ENCODE measurements at places on chromosomes 2 and 18.

GRCh38 chr18:3648641-3649040 lies 198.7 kb downstream of the TGIF1 start:
- no peak for DNase-seq

GRCh38 chr2:97983698-97984097 lies 12.1 kb downstream of the TMEM131 start:
- DNase-seq = no peak

DNA sequence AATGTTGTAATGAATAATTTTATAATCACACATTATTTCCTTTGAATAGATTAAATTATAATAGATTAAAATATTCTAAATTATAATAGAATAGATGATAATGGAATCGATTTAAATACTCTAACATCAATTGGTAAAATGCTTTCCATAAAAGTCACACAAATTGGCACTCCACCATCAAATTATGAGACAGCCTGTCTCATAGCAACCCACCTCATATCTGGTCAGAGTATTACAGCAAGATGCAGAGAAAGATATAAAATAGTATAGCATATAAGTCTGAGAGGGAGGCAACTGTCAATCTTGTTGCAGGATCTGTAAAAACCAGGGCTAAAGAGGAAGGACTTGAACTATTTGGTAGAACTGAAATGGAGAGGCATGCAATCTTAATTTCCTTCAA lies 98.4 kb upstream of the NCKAP5 start:
- no peak for DNase-seq

- DNase-seq = no peak
Measured at GRCh38 chr2:101361522-101361921, 25.8 kb downstream of the CREG2 start.

DNA sequence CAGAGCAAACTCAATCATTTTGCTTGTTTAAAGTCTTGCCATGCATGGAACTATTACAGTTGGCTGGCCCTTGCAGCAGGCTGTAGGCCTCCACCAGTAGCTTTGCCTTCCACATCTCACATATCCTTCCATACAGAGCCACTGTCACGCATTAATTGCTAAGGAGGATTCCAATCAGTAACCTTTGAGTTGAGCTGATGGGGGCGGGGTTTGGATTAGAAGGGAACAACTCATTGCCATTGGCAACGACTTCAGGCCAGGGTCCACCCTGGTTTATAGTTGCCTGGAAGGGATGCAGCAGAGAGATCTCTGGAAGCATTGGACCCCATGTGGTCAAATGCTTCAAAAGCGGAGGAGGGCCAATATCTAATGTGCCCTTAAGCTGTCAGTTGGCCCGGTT lies 63.3 kb upstream of the TTC39C start:
- no peak for DNase-seq

GRCh38 chr2:26521054-26521912 lies 43.4 kb upstream of the OTOF start:
- DNase-seq = no peak

- no peak for DNase-seq
Measured at GRCh38 chr2:36556842-36557241, 41.1 kb downstream of the FEZ2 start.

- no peak for DNase-seq
Measured at GRCh38 chr2:131394147-131394931, 30.4 kb upstream of the RAB6D start.

DNA sequence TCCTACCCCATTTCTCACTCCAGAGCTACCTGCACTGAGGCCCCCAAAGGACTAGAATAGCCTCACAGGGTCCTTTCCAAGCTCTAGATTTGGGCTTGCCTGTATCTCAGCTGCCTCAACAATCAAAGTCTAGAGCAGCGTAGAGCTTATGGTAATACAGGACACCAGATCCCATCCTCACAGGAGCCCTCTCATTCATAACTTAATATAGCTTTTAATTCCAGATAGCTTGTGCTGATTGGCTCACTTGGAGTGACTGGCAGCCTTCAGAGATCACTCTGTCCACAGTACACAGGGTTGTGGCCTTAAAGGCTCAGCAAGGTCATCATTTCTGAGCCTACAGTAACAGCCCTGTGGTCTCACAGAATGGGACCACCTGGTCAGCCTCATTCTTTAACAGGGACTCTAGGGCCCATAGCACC lies 51.4 kb downstream of the ZFP36L2 start:
- DNase-seq = no peak

DNA sequence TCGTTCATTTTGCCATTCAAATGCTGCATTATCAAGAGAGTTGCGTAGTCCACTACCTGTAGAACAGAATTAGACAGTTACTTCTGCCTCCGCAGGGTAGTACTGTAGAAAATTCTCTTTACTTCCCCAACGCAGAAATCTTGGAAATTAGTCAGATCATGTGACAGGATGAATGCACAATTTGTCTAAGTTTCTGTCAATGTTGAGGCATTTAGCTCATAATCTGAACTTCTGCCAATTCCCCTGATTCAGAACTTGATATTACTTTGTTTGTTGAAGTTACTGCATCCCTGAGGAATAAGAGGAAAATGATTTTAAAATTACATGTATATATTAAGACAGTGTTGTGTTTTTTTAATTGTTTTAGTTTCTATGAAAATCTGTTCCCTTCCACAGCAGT lies 83.4 kb downstream of the TTC27 start:
- DNase-seq = no peak

Measured in esophagus squamous epithelium (tissue), 5 donors.